ENCODE measurements at places on chromosomes 12 and 14. TPM values are rescaled to one million over a fixed set of nuclear protein-coding genes. Genes with fewer than 3 reads are reported as not detected.

KRT73 gene
- total RNA-seq = 1.4 TPM

TAS2R20 gene
- total RNA-seq = 0.54 TPM

GRCh38 chr12:67099858-67100257, 169.3 kb upstream of the CAND1 start:
- DNase-seq = no peak

DNA sequence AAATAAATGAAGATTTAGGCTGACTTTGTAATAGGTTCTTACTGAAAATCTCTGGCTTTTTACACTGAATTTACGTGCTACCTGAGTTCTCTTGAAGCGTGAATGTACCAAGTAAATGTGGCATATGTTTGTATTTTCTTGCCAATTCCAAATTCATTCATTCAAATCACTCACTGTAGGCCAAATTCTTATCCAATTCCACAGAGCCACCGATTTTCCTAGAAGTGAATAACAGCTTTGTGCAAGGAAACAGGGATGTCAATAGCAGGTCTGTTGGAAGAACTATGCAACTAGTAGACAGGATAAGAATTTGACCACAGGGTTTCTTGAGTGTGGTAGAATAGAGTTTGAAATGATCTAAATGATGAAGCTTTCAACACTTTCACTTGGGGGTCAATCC, 86.8 kb downstream of the SOX5 start:
- no peak for DNase-seq

DNA sequence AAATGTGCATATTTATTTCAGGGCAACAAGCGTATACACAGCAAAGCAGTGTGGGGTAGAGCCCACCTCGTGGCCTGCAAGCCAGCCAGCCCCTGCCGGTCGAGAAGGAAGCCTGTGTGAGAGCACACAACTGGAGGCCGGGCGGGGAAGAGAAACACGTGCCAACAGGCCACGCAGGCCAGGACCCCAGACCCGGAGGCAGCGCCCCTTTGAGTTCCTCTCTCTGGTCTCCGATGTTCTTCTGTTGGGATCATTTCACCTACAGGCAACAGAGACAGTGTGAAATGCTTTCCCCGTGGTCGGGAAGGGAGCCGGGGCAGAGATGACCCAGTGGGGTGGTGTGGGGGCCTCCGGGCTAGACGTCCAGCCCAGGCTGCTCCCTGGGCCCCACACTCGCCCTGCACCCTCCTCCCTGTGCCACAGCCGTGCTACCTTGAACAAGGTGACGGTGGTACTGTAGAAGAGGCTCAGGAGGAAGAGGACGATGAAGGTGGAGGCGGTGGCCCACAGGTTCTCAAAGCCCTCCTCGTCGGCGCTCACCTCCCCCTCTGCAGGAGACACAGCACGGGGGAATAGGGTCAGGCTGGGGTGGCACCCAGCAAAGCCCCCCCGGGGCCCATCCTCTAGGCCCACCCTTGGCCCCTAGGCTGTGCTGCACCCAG, 325.5 kb downstream of the TMEM121 start:
- no peak for DNase-seq

GRCh38 chr14:68181519-68182326, 362.1 kb downstream of the RAD51B start:
- DNase-seq = no peak

GRCh38 chr12:78612190-78612589, 252.4 kb upstream of the SYT1 start:
- no peak for DNase-seq

- no peak for DNase-seq
Observed at GRCh38 chr12:125189015-125189414, 123.8 kb downstream of the AACS start.

DNA sequence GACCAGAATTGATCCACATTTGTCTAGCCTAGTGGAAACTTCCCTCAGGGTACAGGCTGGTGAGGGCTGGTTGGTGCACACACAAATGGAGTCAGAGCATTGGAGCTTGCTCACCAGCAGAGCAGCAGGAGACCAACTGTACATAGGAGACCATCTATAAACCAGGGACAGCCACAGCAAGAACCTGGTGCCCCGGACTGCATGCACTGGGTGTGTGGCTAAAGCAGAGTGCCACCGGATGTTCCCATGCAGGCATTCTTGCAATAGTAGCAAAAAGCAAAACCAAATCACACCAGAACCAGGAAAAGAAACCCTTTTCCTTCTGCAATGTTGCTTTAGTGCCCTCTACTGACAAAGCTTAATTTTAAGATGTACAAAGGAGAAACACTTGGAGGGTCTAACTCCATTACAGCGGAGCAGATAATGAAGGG, 136.4 kb downstream of the MDGA2 start:
- no peak for DNase-seq

DNA sequence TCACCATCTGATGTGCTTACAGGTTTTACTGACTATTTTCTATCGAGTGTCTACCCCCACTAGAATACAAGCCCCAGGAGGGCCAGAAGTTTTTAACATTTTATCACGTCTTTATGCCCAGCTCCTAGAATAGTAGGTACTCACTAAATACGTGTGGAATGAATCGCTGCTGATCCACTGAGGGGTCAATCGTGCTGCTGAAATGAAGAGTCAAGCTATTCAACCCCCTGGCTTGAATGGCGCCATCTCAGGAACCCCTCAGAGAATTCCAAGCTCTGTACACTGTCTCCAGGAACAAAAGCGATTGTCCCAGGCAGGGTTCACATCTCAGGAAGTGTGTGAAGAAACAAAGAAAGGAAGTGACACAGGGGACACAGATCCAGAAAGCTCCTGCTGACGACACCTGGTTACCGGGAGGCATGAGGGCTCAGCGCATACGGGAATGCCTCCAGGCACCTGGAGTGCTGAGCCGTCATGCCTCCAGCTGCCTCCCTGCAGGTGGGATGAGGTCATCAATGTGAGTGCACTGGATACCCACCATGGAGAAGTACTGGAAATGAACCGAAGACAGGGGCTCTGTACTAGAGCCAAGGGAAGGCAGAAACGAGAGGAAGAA, 45.6 kb downstream of the PITPNM2 start:
- DNase-seq = no peak

REP15 gene
- 0.19 TPM for total RNA-seq

- DNase-seq = no peak
Observed at GRCh38 chr14:24273422-24273998, 2.1 kb upstream of the RABGGTA start.

- no peak for DNase-seq
Observed at GRCh38 chr14:32509632-32510187, 180.6 kb downstream of the AKAP6 start.

DNA sequence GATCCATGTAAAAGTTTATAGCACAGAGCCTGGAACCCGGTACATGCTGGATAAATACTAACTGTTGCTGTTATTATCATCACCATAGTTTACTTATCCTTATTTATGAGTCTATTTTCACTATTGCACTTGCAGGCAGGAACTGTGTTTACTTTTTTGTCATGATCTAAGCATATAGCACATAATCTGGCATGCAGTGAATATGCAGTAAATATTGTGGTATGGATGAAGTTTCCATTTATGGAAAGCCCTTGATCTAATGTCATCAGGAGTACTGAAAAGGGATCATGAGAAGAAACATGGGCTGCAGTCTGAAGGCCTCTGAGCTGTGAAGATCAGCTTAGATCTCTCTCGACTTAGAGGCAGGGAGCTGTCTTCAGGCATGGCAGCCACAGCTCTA, 91.6 kb downstream of the KCNK13 start:
- DNase-seq = no peak

DNA sequence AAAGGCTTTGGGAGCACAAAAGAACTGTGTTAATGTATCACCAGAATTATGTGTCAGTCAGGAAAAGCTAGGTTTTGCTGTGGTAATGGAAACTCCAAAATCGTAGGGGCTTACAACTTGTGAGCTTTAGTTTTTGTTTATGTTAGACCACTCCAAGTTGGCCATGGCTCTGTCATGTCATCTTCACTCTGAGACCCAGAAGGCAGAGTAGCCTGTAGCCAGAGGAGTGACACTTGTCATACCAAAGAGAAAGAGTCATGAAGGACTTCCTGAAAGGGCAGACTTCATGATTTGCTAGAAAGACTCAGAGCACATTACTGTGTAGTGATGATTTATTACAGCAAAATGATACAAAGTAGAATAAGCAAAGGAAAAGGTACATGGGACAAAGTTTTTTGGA, 133.6 kb upstream of the SSTR1 start:
- no peak for DNase-seq

- no peak for DNase-seq
Observed at GRCh38 chr12:85092814-85093370, 56.7 kb downstream of the LRRIQ1 start.

DNA sequence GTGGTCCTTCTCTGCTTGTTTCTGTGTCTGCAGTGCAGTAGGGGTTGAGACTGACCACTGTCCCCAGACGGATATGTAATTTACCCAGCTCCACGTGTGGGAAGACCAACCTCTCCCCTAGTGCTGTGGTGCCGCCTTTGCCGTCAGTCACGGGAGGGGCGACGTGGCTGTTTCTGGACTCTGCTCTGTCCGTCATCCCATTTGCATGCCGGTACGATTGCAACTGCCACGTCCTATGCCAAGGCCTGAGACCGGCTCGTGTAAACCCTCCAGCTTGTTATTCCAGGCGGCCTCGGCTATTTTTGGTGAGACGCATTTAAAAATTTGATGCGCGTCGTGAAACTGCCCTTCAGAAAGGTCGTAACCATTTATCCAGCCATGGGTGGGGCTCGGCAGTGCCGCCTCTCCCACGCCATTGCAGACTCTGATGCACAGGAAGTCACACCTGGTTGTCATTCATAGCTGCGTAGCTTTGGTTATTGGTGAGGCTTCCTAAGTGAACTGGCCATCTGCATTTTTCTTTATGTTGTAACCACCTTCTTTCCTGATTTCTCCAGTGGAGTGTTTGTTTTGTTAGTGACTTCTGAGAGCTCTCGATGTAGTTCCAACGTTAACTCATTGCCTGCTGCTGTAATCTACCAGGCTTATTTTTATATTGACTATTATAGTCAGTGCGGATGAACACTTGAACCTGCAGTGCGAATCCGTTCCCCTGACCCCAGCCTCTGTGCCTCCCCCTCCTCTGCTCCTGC, 75.1 kb downstream of the ADGRD1 start:
- DNase-seq = no peak

GRCh38 chr14:33592297-33592696, 358.6 kb downstream of the EGLN3 start:
- no peak for DNase-seq

- no peak for DNase-seq
Observed at GRCh38 chr12:101066489-101066888, 143.5 kb downstream of the SLC5A8 start.

RNF212B gene
- total RNA-seq = not detected

RAPGEF3 gene
- total RNA-seq = 1.5 TPM

IFNG-AS1 gene
- 1.2 TPM for total RNA-seq

DNA sequence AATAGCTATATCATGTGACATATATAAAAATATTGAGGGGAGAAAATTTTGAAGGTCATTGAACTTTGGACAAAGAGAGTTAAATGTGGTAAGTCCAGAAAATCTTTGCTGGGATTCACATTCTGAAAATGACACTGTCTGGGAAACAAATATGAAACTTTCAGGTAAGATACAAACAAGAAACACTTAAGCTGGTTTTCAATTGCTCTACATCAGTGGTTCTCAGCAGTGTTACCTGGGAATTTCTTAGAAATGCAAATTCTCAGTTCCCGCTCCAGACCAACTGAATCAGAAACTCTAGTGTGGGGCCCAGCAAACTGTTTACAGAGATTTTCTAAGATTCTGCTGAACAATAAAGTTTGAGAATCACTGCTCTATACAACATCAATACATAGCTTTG, 3.6 kb upstream of the CDK17 start:
- DNase-seq = no peak

DNA sequence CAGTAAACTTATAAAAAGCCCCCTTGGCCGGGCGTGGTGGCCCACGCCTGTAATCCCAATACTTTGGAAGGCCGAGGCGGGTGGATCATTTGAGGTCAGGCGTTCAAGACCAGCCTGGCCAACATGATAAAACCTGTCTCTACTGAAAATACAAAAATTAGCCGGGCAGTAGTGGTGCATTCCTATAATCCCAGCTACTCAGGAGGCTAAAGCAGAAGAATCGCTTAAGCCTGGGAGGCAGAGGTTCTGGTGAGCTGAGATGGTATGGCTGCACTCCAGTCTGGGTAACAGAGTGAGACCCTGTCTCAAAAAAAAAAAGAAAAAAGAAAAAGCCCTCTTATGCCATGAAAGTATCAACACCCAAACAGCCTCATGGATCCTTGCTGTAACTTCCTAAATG, 3.7 kb downstream of the PRMT5 start:
- DNase-seq = no peak

DNA sequence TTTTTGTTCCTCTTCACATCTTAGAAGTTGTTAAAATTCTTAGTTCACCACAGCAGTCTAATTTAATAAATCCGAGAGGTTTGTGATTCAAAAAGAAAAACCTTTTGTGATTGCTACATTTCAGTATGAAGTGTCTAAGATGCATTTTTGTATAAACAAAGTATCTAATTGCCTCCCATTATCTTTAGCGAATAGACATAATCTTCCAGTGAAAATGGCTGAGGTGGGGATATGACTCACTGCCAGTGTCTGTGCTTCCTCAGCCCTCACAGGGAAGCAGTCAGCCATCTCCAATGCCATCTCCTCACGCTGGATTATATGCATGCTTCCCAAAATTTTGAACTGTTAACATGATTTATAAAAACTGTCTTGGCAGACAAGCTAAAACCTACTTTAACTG, 7.6 kb downstream of the GCH1 start:
- DNase-seq = no peak

DNA sequence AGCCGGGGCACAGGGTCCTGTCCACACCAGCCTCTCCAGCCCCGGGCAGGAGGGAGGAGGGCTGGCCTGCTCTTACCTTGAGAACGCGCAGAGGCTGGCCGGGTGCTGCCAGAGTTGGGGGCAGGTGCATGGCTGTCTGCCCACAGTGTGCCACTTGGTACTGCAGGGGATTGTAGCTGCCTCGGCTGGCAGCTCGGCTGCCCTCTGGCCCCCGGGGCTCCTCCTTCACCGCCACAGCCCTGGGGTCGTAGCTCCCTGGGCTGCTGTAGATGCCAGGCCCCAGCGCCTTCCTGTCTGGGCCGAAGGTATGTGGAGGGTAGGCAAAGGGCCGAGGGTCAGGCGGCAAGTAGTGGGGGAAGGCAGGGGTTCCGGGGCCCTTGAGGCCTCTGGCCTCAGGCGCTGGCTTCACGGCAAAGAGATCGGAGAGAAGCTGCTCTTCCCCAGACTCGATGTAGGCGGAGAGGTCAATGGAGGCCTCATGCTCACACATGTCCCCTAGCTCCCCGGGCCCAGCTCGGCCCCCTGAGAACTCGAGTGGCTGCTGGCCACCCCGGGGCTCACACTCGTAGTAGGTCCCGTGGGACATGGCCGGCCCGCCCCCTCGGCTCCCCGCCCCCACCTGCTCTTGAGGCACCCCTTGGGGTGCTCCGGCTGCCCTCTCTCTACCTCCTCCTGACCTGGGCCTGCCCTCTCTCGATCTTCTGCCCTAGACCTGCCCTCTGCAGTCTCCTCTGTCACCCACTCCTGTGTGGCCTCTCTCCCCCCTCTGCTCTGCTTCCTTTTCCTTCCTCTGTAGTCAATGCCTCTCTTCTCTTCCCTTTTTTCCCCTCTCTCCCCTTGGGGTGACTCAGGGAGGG, at the start of gene CEBPE:
Gene CEBPE, minus strand, starts transcription at position 750 of the 857 bp plus-strand sequence. Its CDS starts 164 bp downstream, at position 586.
- DNase-seq = no peak

Measured in activated naive CD4-positive, alpha-beta T cell treated with anti-CD3 and anti-CD28 coated beads for 36 hours (primary cell).